ENCODE measurements at places on chromosomes 3 and 15.

DNA sequence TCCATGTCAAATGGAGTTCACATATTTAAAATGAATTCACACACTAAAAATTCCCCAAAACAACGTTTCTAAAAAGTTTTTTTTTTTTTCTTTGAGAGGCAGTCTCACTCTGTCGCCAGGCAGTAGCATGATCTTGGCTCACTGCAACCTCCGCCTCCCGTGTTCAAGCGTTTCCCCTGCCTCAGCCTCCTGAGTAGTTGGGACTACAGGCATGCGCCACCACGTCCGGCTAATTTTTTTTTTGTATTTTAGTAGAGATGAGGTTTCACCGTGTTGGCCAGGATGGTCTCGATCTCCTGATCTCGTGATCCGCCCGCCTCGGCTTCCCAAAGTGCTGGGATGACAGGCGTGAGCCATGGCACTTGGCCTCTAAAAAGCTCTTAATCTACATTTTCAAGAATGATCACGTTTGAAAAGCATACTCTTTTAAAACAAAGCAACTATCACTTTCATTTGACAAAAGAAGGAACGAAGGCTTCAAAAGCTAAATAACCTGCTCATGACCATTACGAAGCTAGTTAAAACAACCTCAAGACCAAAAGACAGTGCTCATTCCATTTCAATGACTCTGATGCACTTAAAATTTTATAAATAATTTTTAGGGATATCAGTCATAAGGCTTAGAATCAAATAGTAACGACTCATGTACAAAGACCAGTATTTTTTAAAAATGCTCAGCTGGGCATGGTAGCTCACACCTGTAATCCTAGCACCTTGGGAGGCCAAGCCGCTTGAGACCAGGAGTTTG, 5.5 kb downstream of the UBE3A start:
- DNase-seq, result no peak

GRCh38 chr3:74410276-74410941, 204.1 kb downstream of the CNTN3 start:
- no peak for DNase-seq

DNA sequence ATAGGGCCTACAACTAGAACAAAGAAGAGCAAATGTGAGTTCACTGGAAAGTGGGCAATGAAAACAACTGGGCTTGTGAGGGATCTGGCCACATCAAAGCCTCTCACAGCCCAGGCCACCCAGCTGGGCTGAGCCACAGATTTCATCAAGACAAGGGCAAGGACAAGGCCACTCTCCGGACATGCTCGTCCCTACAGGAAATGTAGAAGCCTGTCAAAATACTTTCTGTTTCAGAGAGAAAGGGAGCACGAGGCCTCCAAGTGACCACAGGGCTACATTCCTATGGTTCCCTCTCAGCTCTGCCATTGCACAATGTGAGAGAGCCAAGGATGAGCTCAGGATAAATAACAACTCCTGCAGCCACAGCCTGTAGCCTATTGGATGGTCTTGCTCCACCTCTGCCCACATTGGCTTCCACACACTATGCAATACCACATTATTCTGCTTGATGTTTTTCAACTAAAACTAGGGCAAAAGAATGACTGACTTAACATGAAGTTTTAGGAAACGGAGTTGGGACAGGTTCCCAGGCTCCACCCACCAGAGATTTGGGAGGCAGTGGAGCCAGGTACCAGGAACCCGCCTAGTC, 12.1 kb downstream of the TBC1D2B start:
- no peak for DNase-seq

GRCh38 chr3:150391161-150391560, 16.9 kb upstream of the TSC22D2 start:
- no peak for DNase-seq

DNA sequence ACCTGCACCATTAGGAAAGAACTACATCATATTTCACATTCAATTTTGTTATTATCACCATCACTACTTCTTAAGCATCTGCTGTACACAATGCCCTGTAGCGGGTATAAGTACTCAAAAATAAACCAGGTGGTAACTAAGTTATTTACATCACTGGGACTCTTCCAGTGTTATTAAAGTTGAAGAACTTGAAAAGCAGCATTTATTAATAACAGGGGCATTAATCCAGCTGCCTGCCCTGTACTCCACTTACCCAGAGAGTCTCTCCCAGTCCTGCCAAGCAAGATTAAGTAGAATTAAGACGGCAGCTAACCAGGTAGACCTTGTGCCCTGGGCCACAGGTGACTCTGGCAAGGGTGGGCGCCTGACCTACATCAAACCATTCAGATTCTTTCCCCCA, 65.2 kb downstream of the FHIT start:
- no peak for DNase-seq

Measured in activated CD8-positive, alpha-beta memory T cell treated with anti-CD3 and anti-CD28 coated beads for 1 hour (primary cell).